ENCODE measurements at places on chromosomes 3 and 15.

- no peak for DNase-seq
Measured at GRCh38 chr3:19446687-19447086, 298.4 kb downstream of the KCNH8 start.

GRCh38 chr3:69890084-69890483 lies 109.4 kb upstream of the SAMMSON start:
- DNase-seq, result no peak

DNA sequence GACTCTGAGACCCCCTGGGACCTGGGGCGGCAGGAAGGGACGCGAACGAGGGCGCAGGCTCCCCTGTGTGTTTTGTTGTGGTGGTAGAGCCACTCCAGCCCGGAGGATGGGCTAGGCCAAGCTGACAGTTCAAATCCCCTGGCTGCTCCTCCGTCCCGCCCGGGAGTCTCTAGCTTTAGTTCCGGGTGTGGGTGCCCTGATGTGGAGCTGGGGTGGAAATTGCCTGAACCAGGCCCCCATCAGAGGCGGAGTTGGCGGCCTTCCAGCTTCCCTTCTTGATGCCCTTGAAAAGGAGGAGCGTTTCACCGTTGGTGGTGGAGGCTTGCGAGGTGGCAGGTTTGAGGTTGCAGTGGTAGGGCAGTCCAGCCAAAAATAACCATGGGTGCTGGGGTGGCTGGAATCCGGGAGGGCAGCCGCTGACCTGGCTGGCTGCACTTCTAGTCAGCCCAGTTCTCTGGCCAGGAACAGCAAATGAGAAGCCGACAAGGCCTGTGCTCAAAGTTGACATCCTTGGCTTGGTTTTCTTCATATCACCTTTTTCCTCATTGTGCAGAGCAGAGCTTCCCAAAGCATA lies 817 bp downstream of the CLK3 start:
- peak; percentile 62 for DNase-seq

GRCh38 chr3:53255423-53255774 lies 423 bp downstream of the TKT start:
- peak; percentile 39 for DNase-seq

DNA sequence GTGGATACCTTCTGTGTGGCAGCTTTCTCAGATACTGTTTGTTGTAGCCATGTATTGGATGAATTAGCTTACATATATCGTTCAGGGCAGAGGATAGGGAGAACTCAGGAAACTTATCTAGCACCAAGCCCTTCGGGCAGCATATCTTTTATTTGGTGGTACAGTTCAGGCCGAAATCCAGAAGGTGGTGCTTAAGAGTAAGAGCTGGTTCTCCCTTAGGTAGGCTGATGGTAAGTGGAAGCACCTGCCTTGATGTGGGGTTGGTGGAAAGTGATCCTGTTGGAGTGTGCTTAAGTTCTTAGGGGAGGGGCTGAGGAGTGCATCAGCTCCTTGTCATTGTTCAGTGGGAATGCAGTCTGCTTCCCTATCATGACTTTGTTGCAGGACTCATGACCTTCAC lies 187.5 kb downstream of the DOCK3 start:
- DNase-seq, result no peak

DNA sequence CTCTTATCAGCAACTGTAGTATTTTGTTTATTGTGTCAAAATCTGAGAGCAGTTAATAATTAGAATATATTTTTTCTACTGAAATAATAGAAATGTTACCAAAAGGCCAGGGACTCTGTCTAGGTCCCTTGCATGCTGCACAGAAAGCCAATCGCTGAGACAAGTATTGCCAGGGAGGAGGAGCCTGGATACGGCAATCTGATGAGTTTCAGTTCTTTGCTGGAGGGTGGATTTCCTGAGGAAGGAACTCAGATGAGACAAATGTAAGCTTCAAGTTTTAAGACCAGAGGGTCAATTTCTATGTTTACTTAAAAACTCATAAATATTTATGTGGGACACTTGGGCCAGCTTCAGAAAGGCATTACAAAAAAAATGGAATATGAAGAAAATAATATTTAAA lies 252.2 kb downstream of the GABRG3 start:
- no peak for DNase-seq

DNA sequence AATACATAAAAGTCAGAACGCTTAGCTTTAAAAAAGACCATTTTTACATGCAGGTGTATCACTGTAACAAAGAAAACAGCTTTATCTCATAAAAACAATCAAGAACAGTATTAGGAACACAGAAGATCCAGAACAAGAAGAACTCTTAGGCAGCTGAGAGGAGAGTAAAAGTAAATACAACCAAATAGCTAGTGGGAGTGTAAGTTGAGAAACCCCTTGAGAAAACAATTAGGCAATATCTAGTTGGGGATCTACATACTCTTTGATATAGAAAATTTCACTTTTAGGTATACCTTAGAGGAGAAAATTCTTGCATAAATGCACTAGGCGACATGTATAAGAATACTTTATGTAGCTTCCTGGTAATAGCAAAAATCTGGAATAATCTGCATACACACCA lies 7.5 kb downstream of the TMF1 start:
- no peak for DNase-seq

- DNase-seq, result no peak
Measured at GRCh38 chr15:42728560-42728959, 8.4 kb downstream of the CDAN1 start.

GRCh38 chr3:147422601-147423536 lies 13.7 kb downstream of the ZIC1 start:
- no peak for DNase-seq

GRCh38 chr15:72797834-72798233 lies 14.3 kb upstream of the ADPGK start:
- no peak for DNase-seq

- no peak for DNase-seq
Measured at GRCh38 chr3:114033721-114034120, 22.6 kb downstream of the CCDC191 start.

- DNase-seq, result peak; percentile 60
Measured at GRCh38 chr15:63945007-63945788, 101.1 kb downstream of the DAPK2 start.

DNA sequence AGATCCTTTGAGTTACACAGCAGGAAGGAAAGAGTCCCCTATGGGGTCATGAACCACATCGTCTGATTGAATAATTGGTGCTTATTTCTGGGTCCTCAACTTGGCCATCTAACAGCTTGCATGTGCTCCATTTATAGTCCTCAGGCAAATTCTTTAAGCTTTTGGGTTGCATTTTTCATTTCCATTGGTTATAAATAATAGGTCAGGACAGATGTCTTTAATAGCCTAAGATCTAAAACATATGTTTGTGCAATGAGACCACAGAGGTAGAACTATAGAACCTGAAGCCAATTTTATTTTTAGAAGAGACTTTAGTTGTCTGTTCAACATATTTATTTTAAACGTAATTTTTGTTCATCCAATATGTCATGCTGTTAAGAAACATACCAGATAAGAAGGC lies 43.2 kb downstream of the CD200R1L start:
- DNase-seq, result no peak

DNA sequence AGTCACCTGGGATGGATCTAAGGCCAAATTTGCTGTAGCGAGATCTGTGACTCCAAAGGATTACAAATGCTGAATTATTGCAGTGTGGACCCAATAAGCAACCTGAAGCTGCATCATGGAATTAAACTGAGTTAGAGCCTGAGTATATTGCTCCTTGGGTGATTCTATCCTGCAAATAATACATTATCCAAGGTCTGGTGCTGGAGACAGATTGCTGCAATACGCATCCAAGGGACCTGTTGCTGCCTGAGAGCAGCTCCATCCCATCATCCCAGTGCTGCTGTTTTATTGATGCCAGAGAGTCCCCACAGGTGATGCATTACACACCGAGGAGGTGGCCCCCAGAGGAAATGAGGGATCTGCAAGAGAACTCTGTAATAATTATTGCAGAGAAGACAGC lies 31.6 kb upstream of the PCSK6 start:
- DNase-seq, result no peak

Measured in stimulated activated CD4-positive, alpha-beta T cell treated with anti-CD3 and anti-CD28 coated beads, Interleukin-12 subunit alpha, Interleukin-12 subunit beta, amount 100 ng/mL, for 4 hours (primary cell).